ENCODE measurements at places on chromosomes 3 and 15.
A peak's percentile ranks its signal among the peaks of the same experiment; 100 is the strongest.

DNA sequence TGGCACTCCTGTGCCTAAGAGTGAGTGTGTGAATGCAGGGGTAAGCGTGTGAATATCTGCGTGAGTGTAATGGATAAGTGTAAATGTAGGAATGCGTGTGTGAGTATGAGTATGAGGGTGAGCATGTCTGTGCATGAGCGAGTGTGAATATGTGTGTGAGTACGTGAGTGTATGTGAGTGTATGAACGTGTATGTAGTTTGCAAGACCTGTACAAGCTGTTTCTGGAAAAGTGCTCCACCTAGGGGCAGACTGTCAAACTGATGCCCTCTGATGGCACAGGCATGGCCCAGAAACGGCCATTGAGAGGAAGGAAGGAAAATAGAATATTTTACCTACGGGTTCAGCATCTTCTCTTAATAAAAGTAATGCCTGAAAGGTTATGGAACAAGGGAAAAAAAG is 24.4 kb upstream of the FRMD4B start:
- DNase-seq = peak; percentile 47

GRCh38 chr3:195570344-195570743 is 13.4 kb downstream of the APOD start:
- DNase-seq = no peak

- no peak for DNase-seq
Measured at GRCh38 chr3:100993309-100993708, at the start of gene ABI3BP. Gene ABI3BP (minus strand): TSS chr3:100993421. CDS start chr3:100993384, 37 bp downstream.

GRCh38 chr3:35936571-35936970 is 297.2 kb downstream of the ARPP21 start:
- DNase-seq = no peak

GRCh38 chr15:88833731-88834100 is 30.5 kb downstream of the ACAN start:
- DNase-seq = no peak

- DNase-seq = no peak
Measured at GRCh38 chr3:46215810-46216414, 7.8 kb upstream of the CCR1 start.

GRCh38 chr3:185311991-185312390 is 50.9 kb upstream of the MAP3K13 start:
- no peak for DNase-seq

- DNase-seq = no peak
Measured at GRCh38 chr3:9402410-9403228, 5.2 kb downstream of the SETD5 start.

DNA sequence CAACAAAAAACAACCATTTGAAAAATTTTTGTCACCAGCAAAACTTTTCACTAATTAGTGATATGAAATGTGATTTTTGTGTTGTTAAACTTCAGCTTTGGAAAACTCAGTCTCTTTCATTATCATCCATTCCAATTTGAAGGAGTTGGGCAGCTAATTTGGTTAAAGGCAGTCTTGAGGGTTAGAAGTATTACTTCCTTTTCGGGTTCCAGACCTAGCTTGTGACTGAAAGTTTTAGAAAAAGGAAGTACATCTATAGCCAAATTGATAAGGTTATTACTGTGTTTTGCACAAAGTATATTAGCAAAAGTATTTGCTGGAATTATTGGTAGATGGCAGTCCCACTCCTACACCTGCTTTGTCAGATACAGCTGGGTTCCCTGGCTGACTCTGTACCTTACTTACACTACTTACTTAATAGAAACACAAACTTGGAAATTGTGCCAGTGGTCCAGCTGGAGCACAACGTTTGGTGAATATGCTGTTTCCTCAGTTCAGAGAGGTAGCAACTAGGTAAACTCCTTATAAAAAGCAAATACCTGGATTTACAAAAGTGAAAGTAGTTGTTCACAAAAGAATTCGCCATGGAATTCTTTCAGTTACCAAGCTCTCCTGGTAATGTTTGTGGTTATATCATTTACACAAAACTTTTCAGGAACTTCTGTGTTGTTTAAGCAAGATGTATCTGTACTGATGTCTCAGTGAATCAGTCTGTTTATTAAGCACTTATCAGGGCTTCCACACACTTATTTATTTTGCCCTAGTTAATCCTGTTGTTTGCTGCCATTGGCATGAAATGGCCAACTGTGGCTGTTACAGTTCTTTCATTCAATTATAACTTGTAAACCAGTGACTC is 31.6 kb downstream of the TIPARP start:
- DNase-seq = no peak

DNA sequence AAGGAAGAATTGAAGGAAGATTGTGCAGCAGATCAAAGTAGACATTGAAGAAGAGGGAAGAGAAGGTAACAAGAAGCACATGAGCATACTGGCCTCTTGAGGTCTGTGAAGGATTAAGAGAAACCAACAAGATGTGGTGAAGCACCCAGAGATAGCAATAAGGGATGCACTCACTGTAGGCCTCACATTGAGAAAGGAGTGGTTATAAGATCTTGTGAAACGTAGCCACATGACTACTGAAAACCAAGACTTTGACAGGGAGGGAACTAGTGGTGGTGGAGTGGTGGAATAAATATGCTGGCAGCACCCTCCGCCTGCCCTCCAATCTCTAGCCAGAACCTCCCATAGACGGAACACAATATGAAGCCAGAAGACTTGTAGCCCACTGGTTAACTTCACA is 651.2 kb downstream of the DIPK2A start:
- DNase-seq = no peak

GRCh38 chr3:57582474-57583168 is 14.5 kb downstream of the ARF4 start:
- no peak for DNase-seq

DNA sequence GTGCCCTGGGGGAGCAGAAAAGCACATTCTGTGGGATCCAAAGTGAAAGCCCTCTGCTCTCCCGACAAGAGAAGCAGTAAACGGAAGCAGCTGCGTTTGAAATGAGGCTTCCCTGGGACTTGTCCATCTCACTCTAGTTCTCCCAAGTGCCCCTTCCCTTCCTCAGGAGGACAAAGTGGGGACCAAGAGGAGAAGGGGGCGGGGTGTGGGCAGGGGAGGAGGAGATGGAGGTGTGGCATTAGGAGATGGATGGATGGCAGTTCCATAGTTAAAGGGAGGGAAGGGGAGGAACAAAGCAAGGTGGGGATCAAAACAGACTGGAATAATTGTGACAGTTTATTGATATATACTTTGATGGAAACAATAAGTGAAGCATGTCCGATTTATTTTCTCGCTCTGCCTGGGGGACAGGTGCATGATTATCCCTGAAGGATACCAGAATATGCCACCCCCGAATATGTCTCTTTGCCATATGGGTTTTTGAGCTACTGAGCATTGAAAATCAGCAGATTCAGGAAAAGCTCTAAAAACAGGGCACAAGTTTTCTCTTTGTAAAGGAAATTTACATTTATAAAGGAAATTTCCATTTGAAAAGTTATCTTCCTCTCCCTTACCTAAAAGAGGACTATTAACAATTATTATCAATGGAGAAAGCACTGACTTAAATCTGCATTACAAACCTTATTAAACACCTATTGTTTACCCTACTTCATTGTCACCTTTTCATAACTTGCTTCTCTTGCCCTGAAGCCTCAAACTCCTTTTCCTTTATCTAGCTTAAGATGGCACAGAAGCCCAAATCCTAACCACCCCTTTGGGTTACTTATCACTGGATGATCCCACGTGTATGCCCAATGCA is 58.9 kb upstream of the DAZL start:
- no peak for DNase-seq

GRCh38 chr3:107028086-107028485 is 349.2 kb upstream of the CCDC54 start:
- no peak for DNase-seq

- DNase-seq = no peak
Measured at GRCh38 chr3:42061025-42061712, 30.0 kb upstream of the TRAK1 start.

DNA sequence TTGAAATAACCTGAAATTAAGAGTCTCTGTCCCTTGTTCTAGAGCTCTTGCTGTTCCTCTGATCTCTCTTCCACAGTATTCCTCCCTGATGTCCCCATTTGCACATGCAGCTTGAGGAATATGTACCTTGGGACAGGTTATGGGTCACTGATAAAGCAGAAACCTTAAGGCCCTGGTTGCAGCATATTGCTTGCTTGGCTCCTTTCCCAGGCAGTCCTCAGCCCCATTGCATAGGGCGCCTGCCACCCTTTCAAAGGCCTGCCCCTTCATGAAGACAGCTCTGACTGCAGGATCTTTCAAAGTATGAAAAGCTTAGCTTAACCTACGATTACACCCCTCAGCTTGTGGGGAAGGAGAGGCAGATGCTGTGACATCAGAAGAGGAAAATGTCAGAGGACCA is 51.6 kb downstream of the WDR76 start:
- no peak for DNase-seq

DNA sequence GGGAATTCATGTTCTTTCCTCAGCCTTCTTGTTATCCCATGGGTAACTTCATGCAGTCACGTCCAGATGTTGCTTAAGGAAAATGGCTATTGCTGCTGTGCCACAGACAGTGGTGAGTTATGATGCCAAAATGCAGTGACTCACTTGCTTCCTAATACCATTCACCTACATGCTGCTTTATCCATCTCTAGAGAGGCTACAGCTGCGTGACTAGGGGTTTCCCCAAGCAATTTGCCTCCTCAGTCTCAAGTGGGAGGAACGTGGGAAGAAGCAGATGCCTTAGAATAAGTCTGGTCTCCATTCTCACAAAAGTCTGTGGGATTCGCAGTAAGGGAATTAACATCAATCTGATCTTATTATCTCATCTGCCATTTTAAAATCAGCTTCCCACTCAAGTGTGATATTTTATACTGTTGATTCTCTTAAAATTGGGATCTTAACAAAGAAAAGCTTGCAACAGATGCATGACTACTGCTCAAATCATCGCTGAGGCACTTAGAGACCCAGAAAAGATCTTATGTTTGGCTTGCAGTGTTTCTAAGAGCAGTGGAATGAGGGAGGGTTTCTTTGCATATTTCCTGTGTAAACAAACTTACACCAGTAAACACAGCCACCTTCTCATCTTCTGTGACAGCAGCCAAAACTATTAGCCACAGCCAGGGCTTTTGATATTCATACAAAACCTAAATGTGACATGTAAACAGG is 62.0 kb upstream of the ACP3 start:
- DNase-seq = no peak

DNA sequence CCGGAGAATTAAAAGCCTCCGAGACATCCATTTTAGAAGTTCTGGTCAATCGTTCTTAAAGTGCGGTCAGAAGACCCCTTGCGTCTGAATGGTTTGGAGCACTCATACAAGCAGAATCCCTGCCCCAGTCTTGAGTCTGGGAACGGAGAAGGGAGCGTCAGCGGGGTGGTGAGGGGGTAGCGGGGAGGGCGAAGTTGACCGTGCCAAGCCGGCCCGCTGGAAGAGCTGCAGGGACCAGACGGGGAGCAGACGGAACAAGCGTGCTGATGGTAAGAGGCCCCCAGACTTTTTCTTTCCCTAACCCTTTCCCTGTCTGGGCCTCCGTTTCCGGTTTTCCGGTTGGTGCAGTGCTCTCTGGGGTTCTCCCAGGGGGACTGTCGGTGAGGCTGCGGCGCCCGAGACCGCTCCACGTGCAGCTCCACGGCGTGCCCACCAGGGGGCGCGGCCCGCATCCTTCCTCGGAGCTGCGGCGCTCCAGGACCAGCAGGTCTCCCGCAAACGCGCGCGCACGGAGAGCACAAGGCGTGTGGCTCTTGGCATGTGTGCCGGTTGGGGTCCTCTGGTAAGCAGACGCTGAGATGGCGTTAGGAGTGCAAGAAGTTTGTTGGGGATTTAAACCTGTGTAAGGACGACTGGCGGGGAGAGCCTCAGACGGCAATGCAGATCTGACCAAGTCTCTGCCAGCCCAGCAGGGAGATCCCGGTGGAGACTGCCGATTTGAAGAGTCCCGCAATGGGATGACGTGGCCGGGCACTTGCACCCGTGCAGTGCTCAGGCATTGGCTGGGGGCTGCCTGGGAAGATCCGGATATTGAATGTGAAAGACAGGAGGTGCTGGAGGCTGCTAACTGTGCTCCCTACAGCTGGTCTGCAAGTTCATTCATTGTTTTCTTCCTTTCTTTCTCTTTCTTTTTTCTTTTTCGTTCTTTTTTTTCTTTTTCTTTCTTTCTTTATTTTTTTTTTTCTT is 19.2 kb upstream of the CORO2B start:
- DNase-seq = peak; percentile 70

DNA sequence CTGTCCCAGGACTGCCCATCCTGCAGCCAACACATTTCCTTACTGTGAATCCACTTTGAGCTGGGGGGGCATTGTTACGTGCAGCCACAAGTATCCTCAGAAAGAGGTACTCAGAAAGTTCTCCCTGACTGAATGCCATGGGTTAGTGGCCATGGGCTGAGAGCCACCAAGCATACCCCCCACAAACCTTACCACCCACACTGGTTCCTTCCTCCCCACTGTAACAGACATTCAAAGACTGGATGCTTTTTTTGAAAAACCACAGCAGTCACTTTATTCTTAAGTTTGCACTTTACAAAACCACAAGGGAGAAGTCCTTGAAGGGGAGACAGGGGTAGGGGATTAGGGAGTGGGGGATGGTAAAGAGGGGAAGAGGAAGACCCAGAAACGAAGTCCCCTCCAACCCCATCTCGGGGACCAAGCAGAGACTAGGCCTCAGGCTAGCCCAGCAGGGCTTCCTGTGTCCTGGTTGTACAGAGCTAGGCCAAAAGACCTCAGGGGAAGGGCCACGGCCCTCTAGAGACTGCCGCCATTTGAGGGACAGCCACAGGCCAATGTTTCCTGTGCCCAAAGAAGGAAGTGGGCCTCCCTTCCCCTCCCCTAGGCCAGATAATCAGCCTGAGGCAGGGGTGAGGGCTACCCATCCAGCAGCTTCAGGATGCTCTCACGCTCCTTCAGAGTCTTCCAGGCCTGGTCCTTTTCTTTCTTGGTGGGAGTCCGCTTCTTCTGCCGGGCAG is 10.1 kb upstream of the CAMK1 start:
- no peak for DNase-seq

GRCh38 chr3:156576651-156577348 is 21.9 kb upstream of the SSR3 start:
- DNase-seq = no peak

- no peak for DNase-seq
Measured at GRCh38 chr15:90036343-90036742, 35.2 kb downstream of the ZNF710 start.

DNA sequence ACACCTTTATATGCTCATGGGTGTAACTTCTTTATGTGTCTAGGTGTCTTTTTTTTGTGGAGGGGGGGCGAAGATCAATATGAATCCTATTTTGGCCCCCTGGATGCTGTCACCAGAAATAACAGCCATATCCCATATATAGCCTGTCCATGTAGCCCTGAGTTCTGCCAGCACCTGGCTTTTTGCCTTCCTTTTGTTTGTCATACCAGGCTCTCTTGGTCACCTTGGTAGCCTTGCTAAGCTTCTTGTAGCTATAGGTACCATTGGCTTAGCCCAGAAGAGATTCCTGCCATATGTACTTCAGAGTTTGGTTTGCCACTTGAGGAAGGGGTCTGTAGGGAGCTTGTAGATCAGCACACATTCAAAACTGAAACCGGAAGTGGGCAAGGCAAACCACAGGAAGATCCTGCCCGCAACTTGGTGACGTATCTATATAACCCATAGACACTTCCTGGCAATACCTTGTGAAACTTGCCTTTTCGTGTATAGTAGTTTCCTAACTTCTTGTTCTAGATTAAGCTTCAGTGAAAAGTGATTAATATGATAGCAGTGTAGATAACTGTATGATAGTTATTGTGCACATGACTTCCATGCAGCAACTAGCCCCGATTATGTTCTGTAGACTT is 11.9 kb downstream of the RASA2 start:
- no peak for DNase-seq

- DNase-seq = no peak
Measured at GRCh38 chr15:99983886-99984286, 250.6 kb upstream of the LYSMD4 start.

All from spinal cord (tissue), 10 donors.